Daoy (cell line): ENCODE measurements at places on chromosomes 4 and X. TPM values are rescaled to one million over a fixed set of nuclear protein-coding genes. Genes with fewer than 3 reads are reported as not detected.

- DNase-seq = no peak
Measured at GRCh38 chr4:26763063-26763462, 97.6 kb upstream of the STIM2 start.

DNA sequence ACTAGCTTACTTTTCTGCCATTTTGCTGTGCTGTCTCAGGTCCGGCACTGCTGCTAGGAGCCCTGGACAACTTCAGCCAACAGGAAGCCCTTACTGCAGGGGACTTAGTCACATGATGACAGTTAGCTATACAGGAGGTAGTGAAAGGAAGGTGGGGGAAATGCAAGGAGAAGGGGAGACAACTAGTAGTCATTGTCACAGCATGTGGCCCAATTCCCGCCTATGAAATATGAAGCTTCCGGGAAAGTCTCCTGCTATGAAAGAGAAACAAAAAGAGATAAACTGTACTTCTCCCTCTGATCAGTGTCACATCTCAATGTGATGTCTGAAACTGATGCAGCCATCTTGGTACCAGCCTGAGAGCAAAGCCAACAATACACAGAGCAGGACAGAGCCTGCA, 71.6 kb downstream of the AMELX start:
- no peak for DNase-seq

CDS1 gene
- total RNA-seq = 0.45 and 1.6 TPM in 2 replicates

EREG gene
- 0.06 and 0.54 TPM in 2 replicates for total RNA-seq

GRCh38 chr4:183287309-183287659, 32.8 kb downstream of the CLDN22 start:
- no peak for DNase-seq

- peak; percentile 89 for DNase-seq
Measured at GRCh38 chr4:150224896-150225591, 146.8 kb downstream of the DCLK2 start.

DNA sequence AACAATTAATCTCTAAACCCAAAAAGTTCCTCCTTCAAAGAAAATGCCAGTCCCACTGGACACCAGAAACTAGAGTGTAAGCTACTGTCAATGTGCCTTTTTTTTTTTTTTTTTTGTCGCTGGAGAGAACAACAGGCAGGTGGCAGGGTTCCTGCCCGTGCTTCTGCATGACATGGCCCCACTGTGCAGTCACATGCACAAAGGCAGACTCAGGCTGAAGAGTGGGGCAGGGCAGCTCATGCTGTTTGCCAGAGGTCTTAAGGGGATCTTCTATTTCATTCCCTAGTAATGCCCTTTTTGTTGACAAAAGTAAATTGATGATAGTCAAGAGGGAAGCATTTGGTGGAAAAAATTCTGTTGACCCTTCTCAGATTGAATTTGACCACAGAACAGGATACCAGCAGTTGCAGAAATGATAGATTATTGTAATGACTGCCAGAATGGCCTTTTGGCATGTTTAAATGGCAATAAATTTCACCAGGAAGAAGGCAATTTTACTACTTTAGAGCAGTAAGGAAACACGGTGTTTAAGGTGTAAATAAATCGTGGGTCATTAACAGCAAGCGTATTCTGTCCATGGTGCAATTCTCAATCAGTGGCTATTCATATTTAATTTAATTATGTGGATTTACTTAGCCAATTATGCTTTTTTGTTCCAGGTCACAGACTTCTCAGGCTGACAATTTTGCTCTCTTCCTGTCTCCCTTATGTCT, 80.9 kb downstream of the NKX6-1 start:
- DNase-seq = no peak

PPP4R3C gene
- 0.40 and 0.74 TPM in 2 replicates for total RNA-seq

GRCh38 chr4:16334601-16335000, 108.3 kb upstream of the TAPT1 start:
- no peak for DNase-seq

- no peak for DNase-seq
Measured at GRCh38 chr4:73617256-73617655, 3.0 kb downstream of the RASSF6 start.

GRCh38 chrX:131316260-131316659, 27.2 kb upstream of the IGSF1 start:
- DNase-seq = peak; percentile 4

GUCY1B1 gene
- 2.6 and 3.1 TPM in 2 replicates for total RNA-seq

CENPVL1 gene
- total RNA-seq = 0.34 and 1.2 TPM in 2 replicates

CAPN6 gene
- not detected in 2 replicates for total RNA-seq

UBA1 gene
- total RNA-seq = 122 and 130 TPM in 2 replicates

DNA sequence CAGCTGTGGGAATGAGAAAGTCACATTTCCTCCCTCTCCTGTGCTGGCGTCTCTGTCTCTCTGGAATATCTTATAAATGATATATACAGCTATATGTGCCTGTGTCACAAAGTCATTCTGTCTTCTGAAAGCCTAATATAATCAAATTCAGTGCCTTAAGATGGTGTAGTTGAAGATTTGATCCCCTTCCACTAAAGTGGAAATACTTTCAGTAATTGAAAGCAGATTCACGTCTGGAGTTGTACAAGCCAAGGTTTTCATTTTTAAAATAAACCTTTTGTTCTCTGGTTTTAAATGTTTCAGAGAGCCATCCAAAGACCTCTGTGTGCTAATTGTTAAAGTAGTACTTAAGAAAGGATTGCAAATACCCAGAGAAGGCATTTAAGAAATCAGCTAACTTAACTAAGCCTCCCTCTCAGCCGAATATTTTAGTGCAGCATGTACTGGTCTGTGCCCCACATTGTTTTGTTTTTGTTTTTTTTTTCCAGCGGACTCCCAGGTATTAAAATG, 206.8 kb downstream of the TENM3 start:
- no peak for DNase-seq

GRCh38 chrX:133405498-133406185, 9.6 kb downstream of the GPC4 start:
- DNase-seq = no peak

DNA sequence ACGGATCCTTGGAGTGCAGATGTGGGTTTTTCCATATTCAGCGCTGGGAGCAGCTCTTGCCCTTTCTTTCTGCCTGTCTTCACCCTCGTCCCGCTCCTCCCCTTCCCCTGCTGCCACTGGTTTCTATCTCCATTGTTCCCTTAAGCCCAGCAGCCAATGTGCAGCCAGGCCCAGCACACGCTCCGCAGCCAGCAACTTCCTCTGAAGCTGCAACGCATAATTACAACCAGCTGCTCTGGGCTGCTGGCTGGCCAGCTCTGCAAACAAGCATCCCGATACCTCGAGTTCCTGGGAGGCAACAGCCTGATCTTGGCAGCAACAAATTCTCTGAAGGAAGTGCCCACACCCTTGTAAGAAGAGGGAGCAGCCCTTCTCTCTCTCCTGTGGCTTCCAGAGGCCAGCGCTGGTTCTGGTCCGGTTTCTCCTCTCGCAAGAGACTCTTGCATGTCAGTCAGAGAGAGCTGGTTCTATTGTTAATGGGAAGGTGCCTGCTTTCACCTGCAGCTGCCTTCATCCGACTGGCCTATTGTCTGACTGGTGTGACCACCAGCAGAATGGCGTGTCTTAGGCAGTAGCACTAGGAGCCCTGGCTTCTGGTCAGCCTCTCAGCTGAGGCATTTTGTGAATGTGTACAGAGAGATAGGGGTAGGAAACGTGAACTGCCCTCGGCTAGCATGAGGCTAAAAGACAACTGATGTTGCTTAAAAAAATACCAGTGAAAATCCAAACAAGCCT, 83.8 kb upstream of the MAML3 start:
- peak; percentile 83 for DNase-seq

- DNase-seq = no peak
Measured at GRCh38 chrX:32480019-32480418, 731.3 kb downstream of the DMD start.

SORBS2 gene
- total RNA-seq = 3.3 and 7.7 TPM in 2 replicates

BRS3 gene
- not detected in 2 replicates for total RNA-seq

RNF212 gene
- not detected in 2 replicates for total RNA-seq

GRCh38 chr4:78788007-78788889, 12.1 kb downstream of the BMP2K start:
- DNase-seq = no peak

CPZ gene
- 0.80 and 0.83 TPM in 2 replicates for total RNA-seq
